ENCODE measurements at places on chromosomes 4 and X.

GRCh38 chr4:145665773-145666172 lies 14.2 kb upstream of the C4orf51 start:
- DNase-seq = no peak

DNA sequence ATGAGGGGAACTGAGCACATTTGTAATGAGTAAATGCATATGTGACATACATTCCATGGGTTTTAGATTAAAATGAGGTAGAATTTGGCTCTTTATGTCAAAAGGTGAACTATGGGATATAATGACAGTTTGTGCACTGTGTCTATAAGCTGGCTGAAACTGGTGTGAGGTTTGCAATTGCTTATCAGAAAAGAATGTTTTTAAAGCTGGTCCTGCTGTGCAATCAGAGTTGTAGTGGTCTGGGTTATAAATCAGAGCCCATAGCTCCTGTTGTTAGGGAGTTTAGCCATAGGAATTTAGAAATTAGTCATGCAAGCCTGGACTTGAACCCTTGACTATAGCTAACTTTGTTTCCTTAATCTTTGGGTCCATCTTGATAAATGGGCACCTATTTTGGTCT lies 23.1 kb upstream of the GATB start:
- no peak for DNase-seq

DNA sequence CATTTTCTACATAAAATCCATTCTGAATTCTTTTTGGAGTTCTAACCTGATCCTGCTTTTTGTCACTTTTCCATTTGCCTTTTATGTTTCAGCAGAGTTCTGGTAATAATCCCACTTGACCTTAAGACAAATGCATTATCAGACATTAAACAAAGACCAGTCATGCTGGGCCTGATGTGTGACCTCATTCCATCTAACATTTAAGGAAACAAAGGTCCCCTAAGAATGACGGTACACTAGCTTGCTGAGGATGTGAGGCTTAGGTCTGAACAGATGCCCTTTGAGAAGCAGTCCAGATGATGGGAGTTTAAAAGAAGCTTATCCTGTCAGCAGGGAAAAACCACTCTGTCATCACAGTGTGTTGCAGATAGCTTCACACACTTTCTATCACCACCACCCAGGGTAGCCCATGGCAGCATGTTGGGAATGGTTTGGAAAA lies 38.1 kb upstream of the PDE5A start:
- no peak for DNase-seq

GRCh38 chr4:101200561-101200960 lies 146.8 kb downstream of the PPP3CA start:
- DNase-seq = peak; percentile 93

- peak; percentile 31 for DNase-seq
Measured at GRCh38 chrX:110407910-110408545, 49.4 kb downstream of the RTL9 start.

- no peak for DNase-seq
Measured at GRCh38 chrX:139936259-139936658, 3.4 kb upstream of the ATP11C start.

GRCh38 chrX:108167211-108167872 lies 75.8 kb downstream of the ATG4A start:
- DNase-seq = no peak

GRCh38 chr4:47899639-47900038 lies 14.7 kb downstream of the NFXL1 start:
- no peak for DNase-seq

GRCh38 chrX:1885116-1885515 lies 270.3 kb downstream of the ASMT start:
- no peak for DNase-seq

GRCh38 chrX:136616987-136617685 lies 30.8 kb upstream of the CD40LG start:
- DNase-seq = no peak

DNA sequence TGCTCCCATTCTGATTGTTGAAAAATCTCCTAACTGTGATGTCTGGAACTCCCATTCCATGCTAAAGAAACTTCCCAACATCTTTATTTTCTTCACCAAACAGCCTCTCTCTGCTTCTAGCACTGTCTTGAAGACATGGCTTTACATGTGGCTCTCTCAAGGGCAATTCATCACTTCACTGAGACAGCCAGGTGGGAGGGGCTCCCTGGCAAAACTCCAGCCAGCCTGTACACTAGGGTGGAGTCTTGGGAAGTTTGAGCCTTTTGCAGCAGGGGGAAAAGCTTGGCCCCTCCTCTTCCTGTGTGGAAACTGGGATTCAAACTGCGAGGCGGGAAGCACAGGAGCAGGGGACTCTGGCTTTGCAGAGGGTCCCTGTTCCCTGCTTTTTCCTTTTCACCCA lies 130.5 kb upstream of the TTC29 start:
- DNase-seq = no peak

DNA sequence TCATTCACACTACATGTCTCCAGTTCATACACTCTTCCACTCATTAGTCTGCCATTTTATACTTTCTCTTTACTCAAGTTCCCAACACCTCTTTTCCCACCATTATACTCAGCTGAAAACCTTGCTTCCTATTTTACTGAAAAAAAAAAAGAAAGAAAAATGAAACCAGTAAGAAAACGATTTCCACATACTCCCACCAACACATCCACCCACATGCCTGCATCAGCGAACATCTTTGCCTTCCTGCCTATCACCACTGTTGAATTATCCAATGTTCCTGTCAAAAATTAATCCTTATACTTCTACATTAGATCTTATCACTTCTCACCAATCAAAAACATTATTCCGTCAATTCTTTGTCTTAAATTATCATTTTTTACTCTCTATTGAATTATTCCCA lies 188.1 kb upstream of the FAM241A start:
- DNase-seq = no peak

Data from glomerular endothelial cell (primary cell).